ENCODE measurements at places on chromosomes 1 and 21.

DNA sequence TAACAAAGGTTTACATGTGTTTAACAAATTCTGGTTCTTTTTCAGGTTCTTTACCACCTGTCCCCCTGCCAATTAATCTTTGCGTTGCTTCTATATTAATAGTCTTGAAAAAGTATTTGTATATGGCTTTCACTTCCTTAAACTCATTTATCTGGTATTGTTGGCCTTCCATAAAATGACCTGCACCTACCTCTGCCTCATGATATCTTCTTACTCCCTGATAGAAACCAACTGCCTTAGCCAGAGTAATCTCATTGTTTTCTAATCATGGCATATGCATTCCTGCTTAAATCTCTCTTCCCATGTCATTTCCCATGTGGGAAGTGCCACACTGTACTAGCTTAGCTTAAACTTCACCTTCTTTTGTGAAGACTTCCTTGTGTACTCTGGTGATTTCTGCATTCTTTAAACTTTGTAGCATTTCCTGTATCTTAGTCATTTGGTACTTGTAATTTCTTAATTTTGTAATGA lies 8.7 kb downstream of the SMG7 start:
- no peak for DNase-seq

DNA sequence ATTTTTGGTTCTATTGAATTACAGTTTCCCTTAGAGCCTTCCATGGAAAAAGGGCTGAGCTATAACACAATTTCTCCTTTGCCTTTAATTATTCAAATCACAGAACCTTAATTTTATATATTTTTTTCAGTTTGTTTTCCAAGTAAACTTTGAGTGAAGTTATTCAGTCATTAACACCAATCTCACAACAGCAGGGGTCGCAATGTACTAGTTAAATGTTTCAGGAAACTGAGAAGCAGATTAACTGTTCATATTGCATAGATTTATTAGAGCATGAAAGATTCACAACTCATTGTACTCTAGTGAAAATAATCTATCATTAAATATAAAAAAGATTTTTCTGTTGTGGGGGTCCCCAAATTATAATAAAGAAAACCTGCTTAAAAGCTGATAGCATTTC lies 64.1 kb downstream of the KIFAP3 start:
- no peak for DNase-seq

- DNase-seq = no peak
Observed at GRCh38 chr1:229479660-229480399, 28.3 kb downstream of the NUP133 start.

- no peak for DNase-seq
Observed at GRCh38 chr1:182385885-182386853, 5.4 kb downstream of the GLUL start.

DNA sequence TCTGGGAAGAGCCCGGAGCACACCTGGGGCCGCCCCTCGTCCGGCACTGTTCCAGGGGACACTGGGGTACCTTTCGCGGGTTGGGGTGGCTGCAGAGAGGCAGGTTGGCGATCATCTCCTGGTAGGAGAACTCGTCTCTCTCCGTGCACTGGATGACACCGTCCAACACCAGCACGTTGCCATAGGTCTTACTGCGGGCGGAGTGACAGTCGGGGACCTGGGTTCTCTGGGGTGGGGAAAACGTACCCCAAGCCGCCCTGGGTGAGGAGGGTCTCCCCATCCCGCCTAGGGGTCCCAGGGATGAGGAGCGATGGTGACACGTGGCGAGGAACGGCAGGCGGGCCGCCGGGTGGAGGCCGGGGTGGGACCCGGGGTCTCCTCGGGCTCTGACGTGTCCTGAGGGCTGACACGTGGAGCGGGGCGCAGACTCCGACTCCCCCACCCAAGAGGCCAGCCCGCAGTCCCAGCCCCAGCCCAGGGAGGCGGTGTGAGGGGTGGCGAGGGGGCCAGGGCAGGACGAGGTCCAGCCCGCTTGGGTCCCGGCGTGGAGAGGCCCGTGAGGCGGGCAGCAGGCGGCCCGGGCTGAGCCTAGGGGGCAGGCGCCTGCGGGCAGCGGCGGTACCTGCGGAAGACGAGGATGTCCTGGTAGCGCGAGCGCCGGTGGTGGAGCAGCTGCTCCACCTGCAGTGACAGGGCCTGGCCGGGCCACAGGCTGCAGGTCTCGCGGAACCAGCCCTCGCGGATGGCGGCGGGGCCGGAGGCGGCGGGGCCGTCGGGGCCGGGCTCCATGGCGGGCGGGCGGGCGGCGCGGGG lies 457 bp downstream of the SRM start:
- no peak for DNase-seq

DNA sequence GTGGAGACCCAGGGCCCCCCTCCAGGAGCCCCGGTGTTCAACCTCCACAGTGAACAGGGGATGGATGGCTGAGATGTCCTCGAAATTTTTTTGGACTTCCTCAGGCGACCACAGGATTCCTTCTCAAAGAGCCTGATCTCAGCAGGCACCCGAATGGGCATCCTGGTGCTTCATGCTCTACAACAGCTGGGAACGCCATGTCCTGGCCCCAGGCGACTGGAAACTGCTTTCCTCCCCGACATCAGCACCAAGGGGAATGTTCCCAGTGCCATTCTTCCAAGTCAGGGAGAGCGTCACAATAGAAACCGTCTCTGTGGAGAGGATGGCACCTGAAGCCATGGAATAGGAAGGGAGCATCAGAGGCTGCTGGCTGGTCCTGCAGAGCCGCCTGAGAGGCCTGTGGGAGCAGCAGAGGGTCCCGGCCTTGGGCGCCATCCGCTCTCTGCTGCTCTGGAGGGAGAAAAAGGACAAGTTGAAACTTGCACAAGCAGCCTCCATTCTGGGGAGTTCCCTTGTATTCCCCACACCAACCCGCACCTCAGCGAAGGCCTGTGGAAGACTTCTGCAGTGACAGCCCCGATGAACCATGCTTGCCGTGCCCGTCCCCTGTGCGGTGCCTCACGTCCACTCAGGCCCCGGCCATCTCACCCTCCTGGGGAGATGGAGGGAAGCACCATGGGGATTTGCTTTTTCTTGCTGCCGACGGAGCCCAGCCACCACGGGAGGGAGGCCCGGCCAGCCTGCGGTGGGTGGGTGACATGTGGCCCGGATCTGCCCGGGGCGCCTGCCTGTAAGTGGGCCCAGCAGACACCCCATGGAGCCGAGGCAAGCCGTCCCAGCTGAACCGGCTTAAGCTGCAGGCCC lies 2.3 kb upstream of the ADARB1 start:
- DNase-seq = no peak

GRCh38 chr1:162987866-162988265 lies 81.3 kb upstream of the RGS4 start:
- DNase-seq = no peak

GRCh38 chr1:194535369-194535768 lies 1349.0 kb upstream of the B3GALT2 start:
- no peak for DNase-seq

DNA sequence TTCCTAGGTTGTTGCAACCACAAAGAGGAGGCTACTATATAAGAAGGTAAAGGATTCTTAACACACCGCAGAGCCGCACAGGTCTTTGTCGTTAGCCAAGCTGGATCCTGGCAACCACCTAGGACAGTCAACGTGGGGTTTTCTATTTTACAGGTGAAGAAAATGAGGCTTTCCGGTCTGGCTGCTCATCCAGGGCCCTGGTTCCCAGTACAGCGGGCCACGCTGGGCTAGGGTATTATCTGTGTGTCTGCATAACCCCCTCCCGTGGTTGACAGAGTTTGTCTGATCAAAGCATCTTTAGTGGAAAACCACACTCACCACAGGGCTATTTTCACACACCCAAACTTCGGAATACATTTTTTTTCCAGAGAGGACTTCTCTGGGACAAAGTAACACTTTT lies 39.0 kb upstream of the PDE9A start:
- DNase-seq = no peak

DNA sequence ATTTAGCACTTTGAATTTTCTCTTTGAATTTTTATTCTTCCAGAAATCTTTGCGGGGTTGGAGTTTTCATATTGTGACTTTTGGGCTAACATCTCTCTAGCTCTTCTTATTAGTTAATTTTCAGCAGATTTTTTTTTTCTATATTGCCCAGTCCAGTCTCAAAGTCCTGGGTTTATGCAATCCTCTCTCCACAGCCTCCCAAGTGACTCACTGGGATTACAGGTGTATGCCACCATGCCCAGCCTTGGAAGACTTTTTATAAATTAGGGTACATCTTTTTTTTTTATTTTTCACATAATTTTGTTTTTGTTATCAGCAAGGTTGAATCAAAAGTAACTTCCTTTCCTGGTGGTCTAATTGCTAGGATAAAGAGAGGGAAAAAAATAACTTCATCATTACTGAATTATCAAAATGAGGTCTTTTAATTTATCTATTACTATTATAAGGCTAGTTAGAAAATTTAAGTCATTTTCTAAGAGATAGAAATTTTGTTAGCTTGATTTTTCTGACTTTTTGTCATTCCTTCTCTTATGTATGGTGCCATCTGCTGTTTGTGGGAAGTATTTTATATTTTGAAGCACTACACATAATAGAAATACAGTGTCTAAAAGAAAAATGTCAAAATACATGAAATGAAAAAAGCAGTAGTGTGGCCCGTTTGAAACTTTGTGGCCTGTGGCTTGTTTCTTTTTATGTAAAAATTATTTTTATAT lies 273.4 kb upstream of the CACYBP start:
- DNase-seq = no peak

GRCh38 chr1:31705080-31705866 lies 1.5 kb upstream of the COL16A1 start:
- DNase-seq = peak; percentile 35

DNA sequence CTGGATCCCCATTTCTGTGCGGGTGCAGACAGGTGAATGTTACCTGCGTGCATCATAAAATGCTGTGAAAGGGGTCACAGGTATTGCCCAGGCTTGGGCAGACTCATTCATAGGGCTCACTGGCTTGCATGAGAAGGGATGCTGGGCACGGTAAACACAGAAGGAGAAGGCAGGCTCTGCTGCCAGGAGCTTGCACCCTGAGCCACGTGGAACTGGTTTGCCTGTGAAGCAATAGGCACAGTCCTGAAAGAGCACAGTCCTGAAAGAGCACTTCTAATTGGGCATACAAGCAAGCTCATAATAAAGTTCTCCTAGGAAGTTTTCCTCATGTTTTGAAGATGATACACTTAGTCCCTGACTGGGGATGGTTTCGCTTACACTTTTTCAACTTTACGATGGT lies 40.9 kb downstream of the GALNT2 start:
- DNase-seq = no peak

DNA sequence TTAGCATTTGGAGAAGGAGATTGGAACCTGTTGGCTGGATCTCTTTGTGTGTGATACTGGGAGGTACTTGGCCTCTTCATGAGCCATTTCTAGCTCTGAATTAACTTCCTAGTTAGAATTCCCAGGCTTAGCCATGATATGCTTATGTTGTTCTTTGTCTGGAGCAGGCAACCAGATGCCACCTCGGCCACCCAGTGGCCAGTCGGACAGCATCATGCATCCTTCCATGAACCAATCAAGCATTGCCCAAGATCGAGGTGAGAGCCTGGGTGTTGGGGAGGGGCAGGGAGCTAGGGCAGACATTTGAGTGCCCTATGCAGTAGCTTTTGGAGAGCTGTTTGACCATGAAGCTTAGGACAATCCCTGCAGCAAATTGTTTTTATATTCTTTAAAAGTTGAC lies 26.5 kb upstream of the PIGV start:
- no peak for DNase-seq
